ENCODE measurements at places on chromosomes 11 and 22.

GRCh38 chr11:111186308-111186915 is 59.1 kb upstream of the POU2AF2 start:
- no peak for DNase-seq

- DNase-seq: no peak
Measured at GRCh38 chr11:34798985-34799384, 117.2 kb downstream of the APIP start.

DNA sequence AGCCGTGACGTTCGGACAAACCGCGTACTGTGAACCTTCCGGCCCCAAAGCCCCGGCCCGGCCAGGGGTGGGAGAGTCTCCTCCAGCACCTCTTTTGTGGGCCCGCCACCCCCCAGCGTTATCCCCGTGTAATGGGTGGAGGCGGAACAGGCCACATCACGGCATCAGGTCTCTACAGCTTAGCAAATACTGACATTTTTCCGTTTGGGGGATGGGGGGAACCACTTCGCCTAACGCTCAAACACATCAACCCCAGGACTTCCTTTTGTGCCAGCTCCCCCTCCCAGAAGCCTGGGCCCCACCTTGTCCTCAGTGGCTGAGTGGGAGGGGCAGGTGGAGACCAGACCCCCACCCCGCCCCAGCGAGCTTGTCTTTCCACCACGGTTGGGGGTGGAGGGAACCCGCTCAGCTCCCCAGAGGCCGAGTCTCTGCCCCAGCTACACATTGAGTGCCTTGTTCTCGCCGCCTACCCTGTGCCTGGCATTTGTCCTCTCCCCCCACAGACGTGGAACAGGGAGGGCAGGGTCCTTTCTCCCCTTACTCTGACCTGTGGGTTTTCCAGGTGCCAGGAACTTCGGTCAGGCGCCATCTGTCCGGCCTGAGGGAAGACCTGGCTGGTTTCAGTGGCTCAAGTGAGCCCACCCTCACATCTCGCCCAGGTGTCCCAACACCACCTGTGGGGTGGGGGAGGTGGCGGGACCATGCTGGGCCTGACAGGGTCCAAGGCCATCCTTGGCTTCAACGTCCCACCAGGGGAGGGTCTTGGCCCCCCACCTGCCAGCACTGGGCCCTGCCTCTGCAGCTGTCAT is 29.6 kb downstream of the SBF1 start:
- no peak for DNase-seq

- DNase-seq: no peak
Measured at GRCh38 chr11:66011239-66011784, 496 bp upstream of the CST6 start.

- DNase-seq: no peak
Measured at GRCh38 chr11:114876234-114876633, 197.9 kb downstream of the NXPE2 start.

GRCh38 chr11:95371153-95371552 is 140.2 kb upstream of the SESN3 start:
- DNase-seq: no peak

GRCh38 chr11:96925862-96926261 is 536.0 kb downstream of the JRKL start:
- no peak for DNase-seq

Measured in sigmoid colon (tissue), 7 donors.